Brain (organoid and tissue), 16 donors: ENCODE measurements at places on chromosomes 4 and X. TPM values are rescaled to one million over a fixed set of nuclear protein-coding genes. Genes with fewer than 3 reads are reported as not detected.

Gene GLOD5
- 1.2 TPM for polyA plus RNA-seq

Gene MPP1
- 15.9 TPM for polyA plus RNA-seq

Gene C4orf50
- 1.0 TPM for polyA plus RNA-seq

Gene TCEAL7
- 85.0 TPM for polyA plus RNA-seq

Gene WNK3
- polyA plus RNA-seq, result 0.59 TPM
